Dermis blood vessel endothelial cell (primary cell): ENCODE measurements at places on chromosomes 5 and 9. TPM values are rescaled to one million over a fixed set of nuclear protein-coding genes. Genes with fewer than 3 reads are reported as not detected.

- DNase-seq: no peak
Observed at GRCh38 chr5:149679876-149680809, 50.0 kb upstream of the PPARGC1B start.

UNC5A gene
- 0.34 and 1.5 TPM in 2 replicates for total RNA-seq

- DNase-seq: peak; percentile 95
Observed at GRCh38 chr5:41794471-41794870, 75.8 kb downstream of the OXCT1 start.

GRCh38 chr5:9042241-9042640, 503.6 kb downstream of the SEMA5A start:
- no peak for DNase-seq

CD72 gene
- 0.14 TPM in 1 of 2 replicates, not detected in the other for total RNA-seq

- no peak for DNase-seq
Observed at GRCh38 chr9:106035806-106036205, 341.5 kb downstream of the TMEM38B start.

GRCh38 chr5:57529864-57530263, 47.3 kb upstream of the ACTBL2 start:
- DNase-seq: no peak

MYOT gene
- total RNA-seq: not detected in 2 replicates

GRCh38 chr5:540906-541538, 16.8 kb upstream of the SLC9A3 start:
- no peak for DNase-seq

DNA sequence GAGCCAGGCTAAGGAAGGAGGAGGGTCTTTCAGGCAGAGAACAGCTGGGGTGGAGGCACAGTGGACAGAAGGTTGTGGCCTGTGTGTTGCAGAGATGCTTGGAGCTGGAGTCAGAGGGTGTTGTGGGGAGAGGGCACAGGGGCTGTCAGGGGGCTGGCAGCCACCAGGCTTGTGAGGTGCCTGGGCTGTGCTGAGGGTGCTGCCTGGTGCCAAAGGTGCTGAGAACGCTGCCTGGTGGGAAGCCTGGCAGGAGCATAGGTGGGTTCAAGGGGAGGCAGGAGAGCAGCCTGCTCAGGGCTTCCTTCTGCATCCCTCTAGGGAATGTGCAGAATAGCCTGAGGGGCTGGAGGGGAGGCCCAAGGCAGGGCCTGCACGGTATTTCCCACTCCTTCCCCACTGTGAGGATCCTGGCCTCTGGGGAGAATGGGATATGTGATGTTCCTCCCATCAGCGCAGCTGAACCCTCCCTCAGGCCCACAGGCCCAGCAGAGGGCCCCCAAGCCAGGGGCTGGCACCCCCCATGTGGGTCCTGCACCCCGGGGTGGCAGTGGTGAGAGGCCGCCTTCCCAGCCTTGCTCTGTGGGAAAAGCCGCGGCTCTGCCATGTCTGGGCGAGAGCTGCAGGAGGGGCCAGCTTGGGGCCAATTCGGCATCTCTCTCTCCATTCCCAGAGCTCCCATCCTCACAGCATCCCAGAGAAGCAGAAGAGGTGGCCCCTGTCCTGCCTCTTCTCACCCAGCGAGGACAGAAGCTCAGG, 76.3 kb downstream of the CACNA1B start:
- DNase-seq: no peak
